ENCODE measurements at places on chromosomes 12 and 14.

DNA sequence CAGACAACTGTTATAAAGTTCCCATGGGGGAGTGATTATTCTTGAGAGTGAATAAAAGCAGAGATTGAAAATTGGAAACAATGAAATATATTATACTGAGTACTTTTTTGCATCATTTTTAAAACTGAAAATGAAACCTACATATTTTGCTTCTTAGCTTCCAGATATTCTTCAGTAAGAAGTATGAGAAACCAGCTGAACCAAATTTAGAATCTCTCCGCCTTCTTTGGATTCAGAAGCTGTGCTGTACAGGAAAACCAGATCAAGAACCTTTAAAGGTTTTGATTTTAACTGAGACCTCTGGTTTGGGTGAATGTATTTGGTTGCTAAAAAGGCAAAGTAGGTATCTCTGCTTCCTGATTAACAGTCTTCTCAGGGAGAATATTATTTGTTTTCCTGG, 109.4 kb downstream of the AKAP6 start:
- DNase-seq: no peak

DNA sequence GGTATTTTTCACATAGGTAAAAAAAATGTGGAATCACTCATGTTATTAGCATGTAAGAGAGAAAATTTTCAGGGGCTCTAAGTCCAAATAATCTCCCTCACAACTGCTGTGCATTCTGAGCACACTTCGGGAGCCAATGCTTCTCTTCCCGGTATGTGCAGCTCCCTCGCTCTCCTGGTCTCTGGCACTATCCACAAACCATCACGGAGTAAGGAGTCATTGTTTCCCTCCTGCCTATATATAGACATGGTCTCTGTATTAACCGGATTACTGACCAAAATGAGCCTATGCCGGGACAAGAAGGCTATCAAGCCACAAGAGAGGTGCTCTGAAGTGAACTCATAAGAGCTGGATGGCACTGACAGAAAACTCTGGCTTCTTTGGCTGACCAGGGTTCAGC, 13.4 kb downstream of the HECTD4 start:
- no peak for DNase-seq

- no peak for DNase-seq
Measured at GRCh38 chr12:50564237-50564947, 59.6 kb downstream of the DIP2B start.

DNA sequence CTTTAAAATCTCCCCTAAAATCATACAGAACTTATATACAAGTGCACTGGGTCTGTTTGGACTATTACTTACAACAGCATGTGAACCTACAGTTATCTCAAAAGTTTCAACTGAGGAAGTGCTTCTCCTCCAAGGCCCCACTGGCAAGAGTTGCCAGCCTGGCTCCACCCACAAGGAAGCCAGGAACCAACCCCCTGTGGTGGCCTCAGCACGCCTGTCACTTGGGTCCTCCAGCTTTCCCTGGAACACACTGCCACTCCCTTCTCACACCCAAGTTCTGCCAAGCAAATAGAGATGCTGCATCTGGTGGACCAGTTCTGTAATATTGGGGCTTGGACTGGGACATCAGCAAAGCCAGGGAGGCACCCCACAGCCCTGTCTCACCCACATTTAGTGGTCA, 115.4 kb downstream of the GCH1 start:
- no peak for DNase-seq

GRCh38 chr12:19539836-19540235, 100.5 kb downstream of the AEBP2 start:
- DNase-seq: no peak

DNA sequence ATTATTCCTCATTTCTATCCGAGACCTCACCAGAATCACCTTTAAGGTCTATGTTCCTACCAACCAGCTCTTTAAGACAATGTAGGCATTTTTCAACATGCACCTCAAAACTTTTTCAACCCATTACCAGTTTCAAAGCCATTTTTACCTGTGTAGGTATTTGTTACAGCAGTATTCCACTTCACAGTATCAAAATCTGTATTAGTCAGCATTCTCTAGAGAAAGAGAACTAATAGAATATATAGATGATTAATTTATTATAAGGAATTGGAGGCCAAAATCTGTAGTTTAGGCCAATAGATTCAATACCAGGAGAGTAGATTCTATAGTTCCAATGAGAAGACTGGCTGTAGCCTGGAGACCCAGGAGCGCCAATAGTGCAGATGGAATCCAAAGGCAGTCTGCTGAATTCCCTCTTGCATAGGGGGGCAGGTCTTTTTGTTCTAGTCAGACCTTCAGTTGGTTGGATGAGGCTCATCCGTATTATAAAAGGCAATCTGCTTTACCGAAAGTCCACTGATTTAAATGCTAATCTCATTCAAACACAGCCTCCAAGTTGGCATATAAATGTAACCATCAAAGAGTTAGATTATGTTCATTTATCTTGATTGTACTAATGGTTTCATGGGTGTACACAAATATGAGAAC, 151.6 kb upstream of the SYT1 start:
- DNase-seq: no peak

DNA sequence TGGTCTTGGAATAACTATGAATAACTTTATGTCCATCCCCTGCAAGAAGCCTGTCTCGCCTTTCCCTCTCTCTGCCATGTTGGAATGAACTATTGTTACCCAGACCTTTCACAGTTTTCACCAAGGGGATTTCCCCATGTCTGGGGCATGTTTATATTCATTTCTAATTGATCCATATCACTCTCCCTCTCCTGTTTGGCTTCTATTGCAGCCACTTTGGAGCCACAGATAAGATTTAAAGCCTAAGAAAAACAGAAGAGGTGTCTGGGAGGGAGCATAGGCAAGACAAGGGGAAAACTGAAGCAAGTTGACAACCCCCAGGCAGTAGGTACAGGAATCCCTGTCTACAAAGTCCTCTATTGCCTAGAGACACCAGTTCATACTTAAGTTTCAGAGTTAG, 41.0 kb upstream of the FOXJ2 start:
- no peak for DNase-seq

DNA sequence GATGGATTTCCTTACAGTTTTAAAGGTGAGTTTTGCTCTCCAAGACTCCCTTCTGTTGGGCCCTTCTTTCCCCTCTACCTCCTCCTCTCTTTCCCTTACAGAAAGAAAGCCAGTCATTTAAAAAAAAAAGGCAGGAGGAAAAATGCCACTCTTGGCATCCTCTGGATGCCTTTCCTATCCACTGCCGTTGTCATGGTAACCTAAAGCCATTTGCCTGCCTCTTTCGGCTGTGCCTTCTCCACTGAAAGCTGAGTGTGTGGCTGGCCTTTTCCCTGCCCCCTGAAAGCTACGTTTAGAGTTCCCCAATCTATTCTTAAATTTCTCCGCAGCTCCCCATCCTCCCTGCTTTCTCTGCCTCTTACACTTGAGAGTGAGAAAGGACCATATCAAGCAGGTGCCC, 67.1 kb downstream of the TUNAR start:
- no peak for DNase-seq

GRCh38 chr14:51621654-51622053, 30.1 kb upstream of the FRMD6 start:
- no peak for DNase-seq

- no peak for DNase-seq
Measured at GRCh38 chr12:75414671-75415070, 23.8 kb downstream of the GLIPR1L2 start.

DNA sequence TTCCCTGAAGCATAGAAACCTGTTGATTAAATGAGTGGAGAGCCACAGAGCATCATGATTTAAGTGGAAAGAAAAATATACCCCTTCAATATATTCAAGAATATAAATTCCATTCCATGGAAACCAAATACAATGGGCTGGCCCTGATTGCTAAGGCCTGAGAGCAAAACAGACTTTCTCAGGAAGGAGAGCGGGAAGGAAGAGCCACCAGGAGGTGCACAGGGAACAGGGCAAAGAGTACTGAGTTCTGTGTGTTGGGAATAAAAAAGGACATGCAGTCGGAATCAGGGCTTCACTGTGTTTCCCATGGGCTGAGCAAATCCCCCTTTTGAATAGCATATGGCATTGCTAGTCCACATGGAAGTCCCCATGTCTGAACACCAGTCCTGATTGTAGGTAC, 69.7 kb upstream of the PLEKHG3 start:
- no peak for DNase-seq

DNA sequence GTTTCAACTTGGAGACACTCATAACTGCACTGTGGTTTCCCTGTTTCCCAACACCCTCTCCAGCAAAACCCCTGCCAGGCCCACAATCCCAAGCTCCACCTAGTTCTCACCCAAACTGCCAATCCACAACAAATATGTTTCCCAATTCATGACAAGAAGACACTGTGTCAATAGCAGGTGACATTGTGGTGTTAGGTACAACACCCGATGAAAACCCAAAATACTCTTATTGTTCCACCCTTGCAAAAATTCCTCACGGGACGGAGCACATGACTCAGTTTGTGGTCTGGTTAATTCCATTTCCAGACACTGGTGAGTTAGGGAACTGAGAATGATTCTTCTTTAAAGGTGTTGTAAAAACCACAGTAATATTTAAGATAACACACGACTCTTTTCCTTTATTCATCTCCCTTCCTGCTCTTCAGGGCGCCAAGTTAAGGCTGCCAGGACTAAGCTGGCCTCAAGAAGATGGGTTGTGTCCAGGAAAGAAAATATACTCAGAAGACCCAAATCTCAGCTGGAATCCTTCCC, 735.5 kb downstream of the MED13L start:
- DNase-seq: no peak

- no peak for DNase-seq
Measured at GRCh38 chr12:120466560-120467315, 2.8 kb downstream of the SRSF9 start.

- no peak for DNase-seq
Measured at GRCh38 chr12:7110661-7111060, 1.6 kb upstream of the C1RL start.

Data from kidney (tissue), 22 donors.